NCI-H2029 treated with DMSO at 0.1 percent for 48 hours (cell line): ENCODE measurements at places on chromosomes 13 and 19.

- DNase-seq, result no peak
These were observed 3.4 kb downstream of the ZNF823 start for GRCh38 chr19:11735375-11735774.

DNA sequence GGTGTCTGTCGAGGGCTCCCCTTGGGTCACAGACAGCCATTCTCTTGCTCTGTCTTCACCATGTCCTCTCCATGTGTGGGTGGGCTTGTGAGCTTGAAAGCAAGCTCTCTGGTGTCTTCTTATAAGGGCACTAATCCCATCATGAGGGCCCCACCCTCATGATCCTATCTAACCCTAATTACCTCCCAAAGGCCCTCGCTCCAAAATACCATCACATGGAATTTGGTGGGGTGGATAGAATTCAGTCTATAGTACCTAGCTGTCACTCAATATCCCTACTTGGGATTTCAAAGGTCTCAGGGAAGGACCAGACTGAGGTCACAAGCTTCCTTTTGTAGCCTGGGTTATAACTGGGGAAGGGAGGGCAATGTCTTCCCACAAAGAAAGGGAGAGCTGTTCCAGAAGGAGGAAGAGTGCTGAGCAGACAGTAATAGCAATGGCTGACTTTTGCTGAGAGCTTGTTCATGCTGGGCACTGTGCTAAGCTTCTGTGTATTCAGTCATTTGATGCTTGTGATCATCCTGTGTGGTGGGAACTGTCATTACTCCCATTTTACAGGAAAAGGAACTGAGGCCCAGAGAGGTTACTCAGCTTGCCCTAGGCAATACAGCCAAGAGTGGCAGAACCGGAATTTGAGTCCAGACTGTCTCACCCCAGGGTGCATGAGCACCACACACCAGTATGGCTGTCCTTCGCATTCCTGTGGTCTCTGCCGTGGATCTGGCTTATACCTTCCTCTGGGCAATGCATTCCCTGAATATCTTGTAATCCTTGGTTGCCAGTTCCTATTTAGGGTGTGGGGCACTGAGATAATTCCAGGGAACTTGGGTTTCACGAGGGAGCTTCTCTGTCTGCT, 8.2 kb downstream of the FXYD5 start:
- DNase-seq, result no peak

- DNase-seq, result no peak
These were observed 572.7 kb downstream of the IRS2 start for GRCh38 chr13:109213714-109214113.

GRCh38 chr19:51919606-51920005, 7.7 kb upstream of the ZNF613 start:
- DNase-seq, result no peak

- no peak for DNase-seq
These were observed 170.3 kb upstream of the ARGLU1 start for GRCh38 chr13:106738186-106738678.

GRCh38 chr13:90709319-90709718, 638.2 kb upstream of the MIR17HG start:
- DNase-seq, result no peak

DNA sequence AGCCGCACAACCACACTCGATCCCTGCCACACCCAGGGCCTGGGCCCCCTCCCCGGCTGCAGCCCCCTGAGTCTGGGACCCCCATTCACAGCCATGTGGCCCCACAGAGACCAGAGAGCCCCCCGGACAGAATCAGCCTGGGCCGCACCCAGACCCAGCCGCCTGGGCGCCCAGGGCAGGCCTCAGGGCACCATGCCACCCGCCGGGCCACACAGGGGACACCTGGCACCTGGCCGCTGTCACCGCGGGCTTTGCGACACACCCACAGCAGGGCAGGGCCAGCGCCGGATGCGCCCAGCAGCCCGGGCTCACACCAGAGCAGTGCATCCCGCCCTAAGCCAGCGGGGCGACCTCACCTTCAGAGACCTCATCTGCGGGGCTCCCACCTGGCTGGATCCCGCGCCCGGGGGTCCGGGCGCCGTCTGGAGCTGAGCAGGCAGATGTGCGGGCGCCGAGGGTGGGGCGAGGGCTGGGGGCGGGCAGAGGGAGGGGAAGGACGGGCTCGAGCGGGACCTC, 443 bp downstream of the TBXA2R start:
- DNase-seq, result no peak

- DNase-seq, result no peak
These were observed 654.5 kb downstream of the OLFM4 start for GRCh38 chr13:53683146-53683545.

GRCh38 chr19:4647676-4648644, 8.6 kb downstream of the TNFAIP8L1 start:
- no peak for DNase-seq

GRCh38 chr19:56900573-56901097, 60.1 kb upstream of the PEG3 start:
- DNase-seq, result no peak
